ENCODE measurements at places on chromosomes 3 and 15.

DNA sequence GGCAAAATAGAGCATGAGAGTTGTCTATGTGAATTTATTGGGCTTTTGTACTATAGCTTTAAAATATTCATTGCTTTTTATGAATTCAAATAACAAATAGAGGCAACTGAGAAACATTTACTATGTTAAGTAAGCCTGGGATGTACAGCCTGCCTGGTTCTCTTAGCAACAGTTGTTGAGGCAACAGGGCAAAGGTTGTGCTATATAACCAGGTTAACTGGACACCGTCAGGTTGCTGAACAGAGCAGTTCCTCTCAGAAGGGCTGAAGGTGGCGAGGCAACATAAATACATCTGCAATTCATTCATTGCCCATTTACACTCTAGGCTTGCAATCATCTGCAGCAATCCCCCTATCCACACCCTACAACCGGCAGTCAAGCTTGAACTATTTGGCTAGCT, 78.2 kb downstream of the GTF2E1 start:
- no peak for DNase-seq

GRCh38 chr3:150203273-150203672, 204.8 kb upstream of the TSC22D2 start:
- DNase-seq = no peak

DNA sequence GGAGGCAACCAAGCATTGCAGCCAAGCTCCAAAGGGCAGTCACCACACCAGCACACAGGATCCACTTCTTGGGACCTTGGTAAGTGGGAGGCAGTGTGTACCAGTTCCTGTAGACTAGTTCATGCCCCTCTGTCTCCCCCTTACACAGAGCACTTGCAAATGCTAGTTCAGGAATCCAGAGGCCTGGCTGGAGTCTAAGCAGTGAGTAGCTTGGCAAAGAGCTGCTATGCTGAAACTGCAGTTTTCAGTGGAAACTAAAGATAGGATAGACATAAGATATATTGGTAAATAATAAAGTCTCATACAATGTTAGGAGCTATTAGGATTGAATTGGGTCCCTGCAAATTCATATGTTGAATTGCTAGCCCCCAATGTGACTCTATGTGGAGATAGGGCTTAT, 13.9 kb upstream of the SLC41A3 start:
- DNase-seq = no peak

GRCh38 chr3:66592016-66592761, 91.4 kb upstream of the LRIG1 start:
- DNase-seq = no peak

DNA sequence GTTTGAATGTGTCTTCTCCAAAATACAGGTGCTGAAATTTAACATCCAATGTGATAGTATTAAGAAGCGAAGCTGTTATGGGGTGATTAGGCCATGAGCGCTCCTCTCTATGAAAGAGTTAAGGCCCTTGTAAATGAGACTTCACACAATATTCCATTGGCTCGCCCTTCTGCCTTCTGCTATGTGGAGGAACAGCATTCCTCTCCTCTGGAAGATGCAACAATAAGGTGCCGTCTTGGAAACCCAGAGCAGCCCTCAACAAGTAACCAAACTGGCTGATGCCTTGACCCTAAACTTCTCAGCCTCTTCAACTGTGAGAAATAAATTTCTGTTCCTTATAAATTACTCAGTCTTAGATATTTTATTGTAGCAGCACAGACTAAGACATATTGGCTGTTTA, 874.6 kb downstream of the ROBO1 start:
- DNase-seq = no peak

DNA sequence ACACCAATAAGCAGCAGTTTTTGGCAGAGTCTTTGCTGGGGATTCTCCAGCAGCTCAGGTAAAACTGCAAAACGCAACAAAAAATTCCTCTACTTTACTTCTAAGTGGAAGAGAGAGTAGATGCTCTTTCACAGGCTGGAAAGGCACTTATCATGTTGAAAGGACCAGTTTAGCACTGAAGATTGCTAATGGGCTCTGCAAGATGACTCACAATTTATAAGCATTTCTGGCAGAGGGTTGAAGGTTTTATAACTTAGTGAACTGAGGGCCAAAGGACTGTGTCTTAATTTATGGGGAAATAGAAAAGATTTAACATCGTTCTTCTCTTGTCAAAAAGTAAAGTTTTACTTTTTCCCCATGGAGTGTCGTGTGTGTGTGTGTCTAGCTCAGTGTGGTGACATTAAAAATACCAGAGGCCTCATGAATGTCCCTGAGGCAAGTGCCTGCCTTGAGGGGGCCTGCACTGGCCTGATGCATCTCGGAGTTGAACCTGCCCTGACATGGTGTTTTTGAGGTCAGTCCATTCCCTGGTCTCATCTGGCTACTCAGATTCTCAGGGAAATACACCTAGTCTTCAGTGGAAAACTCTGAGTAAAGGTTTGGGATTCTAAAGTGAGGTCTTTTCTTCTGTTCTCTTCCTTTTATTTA, 1092.0 kb downstream of the NAALADL2 start:
- no peak for DNase-seq

GRCh38 chr3:42106646-42107045, 15.5 kb downstream of the TRAK1 start:
- no peak for DNase-seq

DNA sequence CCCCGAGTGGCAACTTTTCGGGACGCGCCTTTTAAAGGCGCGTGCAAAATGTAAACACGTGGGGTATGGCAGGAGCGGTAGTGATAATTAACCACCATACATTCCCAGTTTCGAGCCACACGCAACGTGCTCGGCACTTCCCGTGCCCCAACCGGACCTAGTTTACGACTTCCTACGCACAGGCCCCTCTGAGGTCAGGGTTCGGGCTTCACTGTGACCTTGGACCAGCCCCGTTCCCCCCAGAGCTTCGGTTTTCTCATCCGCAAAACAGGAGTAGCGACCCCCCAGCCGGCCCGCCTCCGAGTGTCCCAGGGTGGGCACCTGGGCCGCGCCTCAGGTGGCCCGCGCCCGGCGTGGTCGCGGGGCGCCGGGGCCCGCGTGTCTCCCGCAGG, 451 bp downstream of the CHCHD4 start:
- DNase-seq = peak; percentile 83

DNA sequence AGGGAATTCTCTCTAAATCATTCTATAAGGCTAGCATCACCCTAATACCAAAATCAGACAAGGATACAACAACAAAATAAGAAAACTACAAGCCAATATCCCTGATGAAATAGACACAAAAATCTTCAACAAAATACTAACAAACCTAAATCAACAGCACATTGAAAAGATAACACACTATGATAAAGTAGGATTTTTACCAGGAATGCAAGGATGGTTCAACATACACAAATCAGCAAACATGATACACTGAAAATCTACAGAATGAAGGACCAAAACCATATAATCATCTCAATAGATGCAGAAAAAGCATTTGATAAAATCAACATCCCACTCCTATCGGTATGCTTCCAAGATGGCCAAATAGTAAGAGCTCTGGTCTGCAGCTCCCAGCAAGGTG, 39.5 kb downstream of the ALDH1A2 start:
- no peak for DNase-seq

- no peak for DNase-seq
Measured at GRCh38 chr3:162632672-162633071, 1136.1 kb downstream of the OTOL1 start.

DNA sequence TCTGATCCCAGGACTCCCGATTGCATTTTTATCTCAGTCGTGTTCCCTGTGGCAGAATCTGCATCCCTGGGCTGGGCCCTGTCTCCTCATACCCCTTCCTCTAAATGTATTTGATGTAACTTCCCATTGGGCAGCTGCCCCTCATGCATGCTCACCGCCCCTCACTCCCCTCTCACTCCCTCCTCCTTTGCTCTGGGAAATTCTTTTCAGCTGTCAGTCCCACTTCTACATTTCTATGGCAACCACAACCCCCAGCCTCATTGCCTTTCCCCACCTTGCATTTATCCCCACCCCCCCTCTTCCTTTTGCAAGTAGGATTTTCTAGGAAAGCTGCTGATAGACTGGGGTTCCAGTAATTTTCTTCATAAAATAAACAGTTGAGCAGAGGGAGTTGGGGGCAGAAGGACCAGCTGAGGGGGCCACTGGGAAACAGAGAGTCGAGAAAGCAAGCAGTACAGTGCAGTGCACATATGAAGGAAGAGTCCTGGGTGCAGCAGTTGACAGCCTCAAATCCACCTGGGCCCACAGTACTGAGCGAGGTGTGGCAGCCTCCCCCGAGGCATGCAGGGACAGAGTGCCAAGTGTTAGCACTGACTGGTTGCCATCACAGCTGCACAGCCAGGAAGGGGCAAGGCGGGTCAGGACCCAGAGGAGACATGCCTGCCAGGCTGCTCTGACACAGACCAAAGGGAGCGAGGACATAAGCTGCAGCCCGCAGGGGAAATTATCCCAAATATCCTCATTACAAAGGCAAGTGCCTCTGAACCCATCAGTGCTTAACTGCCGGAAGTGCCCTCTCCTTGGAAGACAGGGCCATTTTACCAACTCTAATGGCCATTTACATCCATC, 476.3 kb downstream of the EPHB1 start:
- DNase-seq = no peak

DNA sequence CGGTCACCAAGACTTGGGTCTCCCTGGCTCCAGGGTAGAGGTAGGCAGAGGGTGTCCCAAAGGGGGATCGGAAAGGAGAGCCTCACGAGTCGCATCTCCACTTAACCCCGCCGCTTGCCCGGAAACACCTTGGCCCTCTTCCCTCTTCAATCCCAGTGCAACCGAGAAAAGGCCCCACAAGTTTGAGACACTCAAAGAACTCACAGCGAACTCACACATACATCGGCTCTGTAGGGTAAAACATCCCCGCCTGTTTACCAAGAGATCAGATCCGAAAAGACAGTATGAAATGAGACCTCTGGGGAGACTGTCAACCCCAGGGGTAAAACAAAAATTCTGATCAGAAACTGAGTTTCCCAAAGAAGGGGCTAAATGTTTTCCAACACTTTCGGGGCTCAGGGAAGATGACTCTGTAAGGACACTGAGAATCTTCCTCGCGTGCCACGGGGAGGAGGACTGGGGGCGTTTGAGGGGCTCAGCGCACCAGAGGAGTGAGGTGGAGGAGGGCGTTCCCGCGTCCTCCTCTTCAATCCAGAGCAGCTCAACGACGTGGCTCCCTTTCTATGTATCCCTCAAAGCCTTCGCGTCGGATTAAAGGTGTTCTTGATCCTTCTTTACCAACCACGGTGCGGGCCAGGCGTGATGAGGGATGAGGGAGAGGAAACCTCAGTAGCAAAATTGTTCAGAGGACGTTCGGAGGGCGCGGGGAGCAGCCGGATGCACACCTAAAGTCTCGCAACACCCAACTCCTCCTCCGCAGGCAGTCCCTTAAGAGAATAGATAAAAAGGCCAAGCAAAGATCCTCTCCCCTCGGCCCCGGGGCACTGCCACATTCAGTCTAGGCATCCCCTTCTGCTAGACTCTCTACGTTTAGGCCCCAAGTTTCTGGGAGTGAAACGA, 3.7 kb downstream of the WNT5A start:
- no peak for DNase-seq

GRCh38 chr3:33313331-33313730, 36.1 kb downstream of the FBXL2 start:
- no peak for DNase-seq

DNA sequence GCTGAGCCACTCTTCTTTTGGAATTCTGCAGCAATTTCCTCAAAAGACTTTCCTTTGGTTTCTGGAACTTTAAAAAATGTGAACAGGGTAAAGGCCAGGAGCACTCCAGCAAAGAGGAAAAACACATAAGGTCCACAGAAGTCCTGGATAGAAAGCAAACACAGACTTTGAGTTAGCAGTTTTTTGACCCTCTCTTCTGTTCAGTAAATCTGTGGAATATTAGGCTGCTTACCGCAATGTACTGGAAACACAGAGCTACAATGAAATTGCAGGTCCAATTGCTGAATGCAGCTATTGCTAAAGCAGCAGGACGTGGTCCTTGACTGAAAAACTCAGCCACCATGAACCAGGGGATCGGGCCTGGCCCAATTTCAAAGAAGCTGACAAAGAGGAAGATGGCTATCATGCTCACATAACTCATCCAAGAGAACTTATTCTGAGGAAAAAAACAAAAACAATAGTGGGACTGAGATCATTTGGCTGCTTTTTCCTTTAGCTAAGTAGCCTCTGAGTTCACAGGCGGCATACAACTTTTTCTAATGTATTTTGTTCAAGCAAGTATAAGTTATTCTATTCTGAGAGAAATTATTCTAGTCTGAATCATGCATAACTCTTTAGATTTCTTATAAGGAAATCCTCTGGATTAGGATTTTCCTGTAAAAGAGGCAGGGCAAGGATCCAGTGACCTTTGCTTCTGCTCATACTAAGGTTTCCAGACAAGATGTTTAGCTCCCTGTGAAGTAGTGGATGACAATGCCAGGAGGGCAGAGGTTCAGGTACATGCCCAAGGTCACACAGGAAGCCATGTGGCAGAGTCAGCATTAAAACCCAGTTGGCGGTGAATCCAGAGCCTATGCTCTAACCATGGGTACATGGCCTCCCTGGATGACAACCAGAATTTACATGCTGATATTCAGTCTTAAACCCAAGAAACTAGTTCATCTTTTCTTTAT, 28.3 kb downstream of the SLC2A2 start:
- no peak for DNase-seq

DNA sequence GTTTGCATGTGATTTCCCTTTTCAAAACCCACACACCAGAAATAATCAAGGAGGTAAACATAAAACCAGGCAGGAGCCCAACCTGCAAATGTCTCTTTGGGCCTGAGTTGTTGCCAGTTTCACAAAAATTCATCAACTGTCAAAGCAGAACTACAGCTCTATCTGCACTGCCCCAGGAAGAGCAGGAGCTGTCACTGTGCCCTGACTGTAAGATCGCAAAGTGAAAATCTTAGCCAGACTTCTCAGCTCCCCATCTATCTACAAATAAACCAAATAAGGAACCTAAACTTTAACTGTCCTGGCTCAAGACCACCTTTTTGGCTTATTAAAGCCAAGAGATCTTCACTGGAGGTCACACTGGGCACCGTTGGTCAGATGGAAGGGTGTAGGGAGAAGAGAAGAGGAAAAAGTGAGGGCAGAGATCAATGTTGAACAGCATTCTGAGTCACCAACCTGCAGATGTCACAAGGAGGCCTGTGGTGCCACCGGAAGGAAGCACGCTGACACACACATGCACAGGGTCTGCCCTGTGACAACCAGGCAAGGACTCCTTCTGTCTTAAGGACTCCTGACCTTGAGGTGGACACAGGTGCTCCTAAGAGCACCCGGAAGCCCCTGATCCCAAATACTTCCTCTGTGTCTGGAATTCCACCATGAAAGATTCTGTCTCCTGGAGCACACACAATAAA, 58.7 kb downstream of the RPN1 start:
- no peak for DNase-seq

Measured in sciatic nerve (tissue), 2 donors.